ENCODE measurements at places on chromosomes 2 and 18.
A peak's percentile ranks its signal among the peaks of the same experiment; 100 is the strongest.

GRCh38 chr18:41966943-41967342 lies 11.9 kb downstream of the PIK3C3 start:
- DNase-seq, result no peak

DNA sequence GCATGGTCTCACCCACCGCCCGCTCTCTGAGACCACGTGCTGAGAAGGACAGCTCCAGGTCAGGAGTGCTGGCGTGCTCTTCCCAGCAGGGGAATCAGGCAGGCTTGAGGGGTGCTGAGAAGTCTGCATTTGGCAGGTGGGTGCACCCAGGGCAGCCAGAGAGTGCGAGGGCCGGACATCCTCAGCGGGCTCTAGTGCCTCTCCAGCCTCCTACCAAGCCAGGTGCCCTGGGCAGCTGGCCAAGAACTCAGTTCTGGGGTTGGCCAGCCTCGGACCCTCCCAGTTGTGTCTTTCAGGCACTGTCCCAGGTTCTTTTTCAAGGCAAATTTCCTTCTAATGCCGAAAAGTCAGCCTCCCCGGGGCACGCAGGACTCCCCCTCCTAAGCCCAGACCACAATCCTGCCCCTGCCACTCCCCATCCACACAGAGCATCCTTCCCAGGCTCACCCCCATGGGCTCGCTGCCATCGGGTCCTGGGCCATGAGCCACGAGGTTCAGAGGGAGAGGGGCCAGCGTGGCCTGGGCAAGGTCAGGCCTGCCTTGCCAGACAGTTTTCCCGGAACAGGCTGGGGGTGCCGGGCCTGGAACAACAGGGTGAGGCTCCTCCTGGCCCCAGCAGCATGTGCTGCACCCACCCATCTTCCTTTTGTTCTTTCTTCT lies 52.2 kb upstream of the GPC1 start:
- DNase-seq, result no peak

DNA sequence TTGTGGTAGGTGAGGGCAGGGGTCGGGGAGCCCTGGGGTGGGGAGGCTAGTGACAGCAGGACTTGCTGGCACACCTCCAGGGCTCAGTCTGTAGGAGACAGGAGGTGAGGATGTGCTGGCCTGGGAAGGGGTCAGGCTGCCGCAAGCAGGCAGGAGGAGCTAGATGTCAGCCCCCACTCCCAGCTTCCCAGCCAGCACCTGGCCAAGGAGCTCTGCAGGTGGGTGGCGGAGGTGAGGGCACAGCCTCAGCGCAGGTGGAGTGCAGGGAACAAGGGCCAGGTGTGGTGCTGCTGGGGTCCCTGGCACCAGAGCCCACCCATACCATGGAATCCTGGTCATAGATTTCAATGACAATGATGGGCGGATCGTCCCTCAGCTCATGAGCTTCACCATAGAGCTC lies 2.9 kb downstream of the OTOF start:
- DNase-seq, result no peak

GRCh38 chr2:120488531-120488930 lies 142.6 kb downstream of the INHBB start:
- DNase-seq, result no peak

- no peak for DNase-seq
Measured at GRCh38 chr2:128260239-128261138, 58.2 kb downstream of the HS6ST1 start.

- DNase-seq, result no peak
Measured at GRCh38 chr2:25198209-25198525, 29.8 kb upstream of the POMC start.

DNA sequence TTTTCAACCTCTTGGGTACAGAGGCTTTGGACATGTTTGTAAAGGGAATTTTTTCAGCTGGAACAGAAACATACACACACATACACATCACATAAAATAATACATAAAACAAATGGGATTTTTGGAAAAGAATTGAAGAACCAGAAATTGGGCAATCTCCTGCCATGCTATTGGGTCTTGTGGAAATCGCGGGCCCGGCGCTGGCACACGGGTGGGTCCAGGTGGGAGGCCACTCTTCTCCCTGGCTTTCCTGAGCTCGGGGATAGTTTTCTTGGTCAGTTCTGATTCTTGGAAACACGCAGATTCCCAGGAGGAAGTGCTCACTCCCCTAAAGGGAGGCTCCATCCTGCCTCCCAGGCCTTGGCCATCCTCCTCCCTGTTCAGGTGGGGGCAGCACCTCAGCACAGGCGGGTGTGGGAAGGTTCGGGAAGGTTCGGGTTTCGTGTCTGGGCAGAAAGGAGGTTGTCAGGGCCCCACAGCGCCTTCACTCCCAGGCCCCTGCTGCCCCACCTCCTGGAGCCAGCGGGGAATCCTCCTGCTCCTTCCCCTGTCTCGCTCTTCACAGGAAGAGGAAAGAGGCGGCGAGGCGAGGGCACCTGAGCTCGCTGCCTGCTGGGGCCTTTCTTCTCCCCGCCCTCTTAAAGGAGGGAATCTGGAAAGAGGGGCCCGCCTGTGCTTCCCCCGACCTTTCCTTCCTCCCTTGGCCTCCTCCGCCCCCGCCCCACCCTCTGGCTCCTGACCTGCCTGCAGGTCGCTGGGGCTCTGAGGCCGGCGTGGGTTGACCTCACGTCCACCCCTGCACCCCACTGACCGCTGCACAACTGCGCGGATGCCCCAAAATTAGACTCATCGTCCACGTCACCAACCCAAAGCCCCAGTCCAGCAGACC lies 97.8 kb upstream of the PXDN start:
- DNase-seq, result no peak

DNA sequence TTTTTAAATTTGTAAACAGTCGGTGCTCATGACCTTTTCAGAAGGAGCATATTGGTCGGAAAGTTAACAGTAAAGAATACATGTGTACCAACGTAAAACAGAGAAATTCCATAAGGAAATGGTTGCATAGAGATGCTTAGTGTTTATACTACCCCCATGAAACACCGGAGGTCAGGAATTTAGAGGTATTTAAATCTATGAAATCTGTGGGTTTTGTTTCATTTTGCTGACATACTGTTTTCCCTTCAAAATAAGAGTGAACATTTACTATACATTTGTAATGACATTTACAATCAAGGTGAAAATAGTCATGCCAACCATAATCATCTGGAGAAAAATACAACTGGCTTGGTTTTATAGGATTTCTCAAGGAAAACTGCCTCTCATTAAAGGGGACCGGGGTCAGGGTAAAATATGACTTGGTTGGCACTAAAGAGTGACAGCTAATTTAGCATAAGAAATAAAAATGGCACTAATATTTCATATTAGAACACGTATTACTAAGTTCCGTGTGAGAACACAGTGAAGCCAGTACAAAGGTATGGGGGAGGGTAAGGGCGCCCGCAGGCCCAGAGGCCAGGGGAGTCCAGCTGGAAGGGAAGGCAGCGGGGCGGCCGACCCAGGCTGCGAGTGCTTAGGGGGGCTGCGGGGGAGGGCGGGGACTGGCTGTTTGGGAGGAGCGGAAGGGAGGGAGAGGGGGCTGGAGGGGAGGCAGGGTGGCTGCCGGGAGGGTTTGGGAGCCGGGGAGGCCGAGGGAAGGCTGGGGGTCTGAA lies 1.1 kb upstream of the RNU4ATAC start:
- DNase-seq, result peak; percentile 57

GRCh38 chr18:77700051-77700450 lies 450.4 kb downstream of the GALR1 start:
- DNase-seq, result no peak

DNA sequence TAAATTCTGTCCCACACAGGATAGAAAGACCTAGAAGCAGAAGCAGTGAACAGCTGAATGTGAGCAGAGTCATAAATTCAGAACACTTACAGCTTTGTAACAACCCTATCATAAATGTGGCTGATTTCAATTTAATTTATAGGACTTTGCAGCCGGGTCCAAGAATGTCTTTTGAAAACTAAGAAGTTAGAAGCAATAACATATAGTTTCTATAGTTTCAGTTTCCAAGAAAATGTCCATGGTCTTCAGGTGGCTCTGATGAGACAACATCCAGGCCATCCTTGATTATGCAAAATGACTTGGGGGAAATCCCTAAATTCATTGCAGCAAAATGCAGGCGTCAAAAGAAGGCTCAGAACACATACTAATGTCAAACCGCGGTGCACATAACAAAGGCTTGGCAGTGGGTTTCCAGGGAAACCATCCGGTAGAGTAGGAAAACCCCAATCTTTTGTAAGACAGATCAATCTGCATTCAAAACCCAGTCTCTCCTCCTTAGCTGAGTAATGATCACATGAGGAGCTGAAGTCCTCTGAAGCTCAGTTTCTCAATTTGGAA lies 442.2 kb upstream of the ID2 start:
- DNase-seq, result no peak

DNA sequence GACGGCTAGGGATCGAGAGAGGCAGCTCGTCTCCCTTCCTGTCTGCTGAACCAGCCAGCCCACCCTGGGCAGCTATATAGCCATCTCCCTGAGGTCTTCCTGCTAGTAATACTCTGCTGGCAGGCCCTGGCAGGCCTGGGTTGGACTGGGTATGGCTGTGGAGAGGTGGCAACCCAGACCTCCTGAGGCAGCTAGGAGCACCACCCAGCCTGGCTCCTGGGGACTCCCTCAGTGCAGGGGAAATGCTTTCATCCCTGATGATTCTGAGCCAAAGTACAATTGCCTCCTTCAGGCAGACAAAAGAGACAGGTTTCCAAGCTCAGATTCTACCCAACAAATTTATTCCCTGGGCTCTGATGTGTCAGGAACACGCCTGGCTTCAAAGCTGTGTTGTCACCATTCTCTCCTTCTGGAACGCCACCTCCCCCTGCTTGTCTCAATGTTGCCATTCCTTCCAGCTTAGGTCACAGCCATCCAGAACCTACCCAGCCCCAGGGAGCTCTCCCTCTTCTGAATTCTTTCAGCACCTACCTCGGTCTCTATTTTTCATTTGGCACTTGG lies 4.7 kb upstream of the DNAJB2 start:
- no peak for DNase-seq

DNA sequence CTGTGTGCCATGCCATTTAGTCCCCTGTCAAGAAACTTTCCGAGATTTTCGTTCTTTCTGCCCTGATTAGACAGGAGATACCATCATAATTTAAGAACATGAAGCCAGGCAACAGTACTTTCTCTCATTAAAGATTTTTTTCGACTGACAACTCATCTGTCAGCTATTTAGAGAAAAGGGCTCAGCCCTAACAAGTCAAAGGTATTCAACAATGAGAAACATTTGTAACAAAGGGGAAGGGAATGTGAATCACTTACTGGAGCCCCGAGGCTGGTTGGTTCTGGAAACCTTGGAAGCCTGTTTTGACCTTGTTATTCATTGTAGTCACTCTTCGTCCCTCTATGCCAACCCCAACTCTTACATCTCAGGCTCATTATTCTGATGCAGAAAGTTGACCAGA lies 199.4 kb downstream of the SPP2 start:
- DNase-seq, result no peak

GRCh38 chr2:138853761-138854160 lies 73.6 kb upstream of the NXPH2 start:
- no peak for DNase-seq

GRCh38 chr2:132599556-132599955 lies 70.4 kb downstream of the LYPD1 start:
- DNase-seq, result no peak

DNA sequence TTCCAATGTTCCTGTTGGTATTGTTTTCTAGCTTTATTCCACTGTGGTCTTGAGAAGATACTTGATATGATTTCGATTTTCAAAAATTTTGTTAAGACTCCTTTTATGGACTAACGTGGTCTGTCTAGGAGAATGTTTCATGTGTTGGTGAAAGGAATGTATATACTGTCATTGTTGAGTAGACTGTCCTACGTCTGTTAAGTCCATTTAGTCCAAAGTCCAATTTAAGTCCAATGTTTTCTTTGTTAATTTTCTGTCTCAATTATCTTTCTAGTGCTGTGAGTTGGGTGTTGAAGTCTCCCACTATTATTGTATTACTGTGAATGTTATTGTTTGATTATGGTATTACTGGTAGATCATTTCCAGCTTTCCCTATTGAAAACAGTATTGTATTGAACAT lies 55.8 kb upstream of the TTC27 start:
- DNase-seq, result no peak

DNA sequence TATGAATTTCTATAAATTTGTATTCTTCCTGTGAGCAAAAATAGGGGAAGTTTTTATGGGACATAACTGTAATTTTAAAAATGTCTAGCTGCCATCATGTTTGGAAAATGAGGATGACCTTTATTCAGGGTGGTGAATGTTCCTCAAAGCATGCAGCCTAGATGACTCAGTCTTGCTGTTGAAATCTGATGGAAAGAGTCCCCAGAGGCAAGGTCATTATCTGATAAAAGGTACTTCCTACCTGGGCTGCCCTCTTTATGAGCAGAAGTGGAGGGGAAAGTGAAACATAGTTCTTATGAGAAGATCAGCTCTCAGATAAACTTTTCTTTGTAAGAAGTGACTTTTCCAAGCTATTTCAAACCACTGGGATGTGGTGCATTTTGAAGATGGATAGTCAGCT lies 1144.7 kb upstream of the PIK3C3 start:
- DNase-seq, result no peak

DNA sequence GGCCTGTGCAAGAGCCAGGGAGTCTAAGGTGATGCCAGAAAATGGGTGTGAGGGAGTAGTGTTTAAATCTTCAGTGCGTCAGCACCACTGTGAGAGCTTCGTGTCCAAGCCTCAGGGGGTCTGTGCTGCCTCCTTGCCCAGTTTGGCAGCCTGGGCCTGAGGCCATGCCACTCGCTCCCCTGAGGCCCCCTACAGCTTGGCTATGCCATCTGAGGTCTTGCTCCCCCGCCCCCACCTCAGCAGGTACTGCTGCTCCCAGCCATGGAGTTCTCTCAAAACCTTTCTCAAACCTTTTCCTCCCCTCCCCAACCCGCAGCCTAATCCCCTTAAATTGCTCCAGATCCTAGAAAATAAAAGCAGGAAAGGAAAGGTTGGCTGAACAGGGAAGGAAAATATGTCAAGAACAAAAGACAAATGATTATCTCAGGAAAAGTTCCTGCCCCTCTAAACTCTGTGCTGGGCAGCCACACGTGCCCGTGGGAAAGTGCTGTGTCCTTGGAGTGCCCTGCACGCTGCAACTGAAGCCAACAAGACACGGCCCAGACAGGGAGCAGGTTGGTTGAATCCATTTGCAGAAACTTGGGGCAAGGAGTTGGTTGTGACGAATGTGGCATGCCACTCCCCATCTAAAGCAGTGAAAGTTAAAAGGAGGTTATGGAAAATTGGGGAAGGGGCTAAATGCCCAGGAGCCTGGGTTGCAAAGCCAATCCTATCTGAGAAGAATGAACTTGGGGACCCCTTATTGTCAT lies 61.2 kb downstream of the ATOH8 start:
- no peak for DNase-seq

GRCh38 chr2:197929008-197929885 lies 124.9 kb downstream of the PLCL1 start:
- DNase-seq, result no peak

- DNase-seq, result no peak
Measured at GRCh38 chr2:105141099-105141614, 100.4 kb upstream of the GPR45 start.

DNA sequence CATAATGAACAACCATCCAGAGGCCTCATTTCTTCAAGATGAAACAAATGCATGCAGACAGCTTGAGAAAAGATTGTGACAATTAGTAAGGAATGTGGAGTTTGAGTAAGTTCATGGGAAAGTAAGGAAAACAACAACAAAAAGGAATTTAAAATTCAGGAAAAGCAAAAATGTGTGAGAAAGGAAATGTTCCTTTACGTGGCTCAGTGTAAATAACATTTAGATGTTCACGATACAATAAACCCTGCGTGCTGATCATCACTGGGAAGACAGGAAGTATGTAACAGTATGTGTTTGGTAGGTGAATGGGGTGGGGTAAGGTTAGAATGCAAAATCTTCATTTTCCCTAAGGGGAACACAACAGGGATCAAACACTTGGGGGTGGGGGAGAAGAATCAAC lies 72.7 kb downstream of the TRIP12 start:
- DNase-seq, result no peak
